Activated CD4-positive, alpha-beta T cell treated with anti-CD3 and anti-CD28 coated beads, Interleukin-2, amount 50 U/mL, for 48 hours (primary cell): ENCODE measurements at places on chromosomes 1 and 21.

DNA sequence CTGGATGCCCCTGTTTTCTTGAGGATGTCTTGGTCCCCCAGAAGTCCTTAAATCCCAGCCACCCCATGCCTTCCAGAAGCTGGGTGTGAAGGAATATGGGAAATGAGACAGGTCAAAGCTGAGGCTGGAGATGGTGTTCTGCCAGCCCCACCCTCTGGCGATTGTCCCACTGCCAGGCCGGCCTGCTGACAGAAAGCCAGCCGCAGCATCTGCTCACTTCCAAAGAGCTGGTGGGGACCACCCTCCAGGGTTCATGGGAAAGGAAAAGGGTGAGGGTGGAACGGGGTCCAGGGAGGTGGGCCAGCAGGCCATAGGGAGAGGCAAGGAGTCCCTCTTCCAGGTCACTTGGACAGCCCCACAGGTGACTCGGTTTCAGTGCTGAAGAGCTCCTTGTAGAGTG is 1.9 kb upstream of the LINGO4 start:
- DNase-seq, result no peak

GRCh38 chr1:90509225-90510048 is 207.7 kb downstream of the BARHL2 start:
- DNase-seq, result no peak

DNA sequence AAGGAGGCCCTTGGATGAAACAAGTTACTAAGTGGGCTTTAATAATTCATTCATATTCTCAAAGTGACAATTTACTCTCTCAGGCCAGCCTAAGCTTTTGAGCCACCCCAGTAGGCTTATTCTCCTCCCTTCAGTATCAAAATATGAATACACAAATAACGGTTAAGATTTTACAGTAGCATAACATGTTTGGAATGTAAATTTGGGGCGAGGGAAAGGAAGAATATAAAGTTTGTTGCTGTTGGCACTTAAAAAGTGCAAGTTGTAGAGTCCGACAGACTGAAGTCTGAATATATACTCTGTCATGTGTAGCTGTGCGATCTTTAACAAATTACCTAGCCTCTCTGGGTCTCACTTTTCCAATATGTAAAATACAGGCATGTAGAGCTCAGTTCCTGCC is 22.6 kb upstream of the MYSM1 start:
- no peak for DNase-seq

- no peak for DNase-seq
Observed at GRCh38 chr1:206719169-206719839, 34.6 kb downstream of the MAPKAPK2 start.

DNA sequence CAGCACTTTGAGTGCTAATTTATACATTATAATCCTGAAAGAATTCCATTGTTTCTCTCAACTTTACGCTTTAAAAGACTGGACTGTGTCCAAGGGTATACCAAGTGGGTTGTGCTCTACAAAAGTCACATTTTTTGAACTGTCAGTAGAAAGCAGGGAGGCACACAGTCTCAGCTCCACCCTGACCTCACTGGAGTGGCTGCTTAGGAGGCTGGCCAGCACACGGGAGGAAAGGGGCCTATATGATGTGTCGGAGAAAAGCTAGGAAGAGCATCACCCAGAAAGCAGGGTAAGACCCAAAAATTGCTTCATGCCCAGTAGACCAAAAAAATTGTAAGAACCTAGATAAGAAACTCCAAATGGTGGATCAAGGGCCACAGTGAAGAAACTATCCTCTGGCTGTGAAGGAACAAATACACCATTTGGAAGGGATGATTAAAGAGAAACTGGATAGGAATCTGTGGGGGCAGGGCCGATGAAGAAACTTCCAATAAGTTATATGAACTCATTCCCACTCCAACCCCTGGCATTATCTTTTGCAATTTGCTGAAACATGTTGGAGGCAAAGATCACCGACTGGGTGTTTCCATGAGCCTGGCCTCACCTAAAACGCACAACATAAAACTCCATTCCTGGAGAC is 1.9 kb downstream of the S100A10 start:
- DNase-seq, result no peak

- DNase-seq, result peak; percentile 6
Observed at GRCh38 chr1:150282558-150282958, 204 bp downstream of the CIART start.

DNA sequence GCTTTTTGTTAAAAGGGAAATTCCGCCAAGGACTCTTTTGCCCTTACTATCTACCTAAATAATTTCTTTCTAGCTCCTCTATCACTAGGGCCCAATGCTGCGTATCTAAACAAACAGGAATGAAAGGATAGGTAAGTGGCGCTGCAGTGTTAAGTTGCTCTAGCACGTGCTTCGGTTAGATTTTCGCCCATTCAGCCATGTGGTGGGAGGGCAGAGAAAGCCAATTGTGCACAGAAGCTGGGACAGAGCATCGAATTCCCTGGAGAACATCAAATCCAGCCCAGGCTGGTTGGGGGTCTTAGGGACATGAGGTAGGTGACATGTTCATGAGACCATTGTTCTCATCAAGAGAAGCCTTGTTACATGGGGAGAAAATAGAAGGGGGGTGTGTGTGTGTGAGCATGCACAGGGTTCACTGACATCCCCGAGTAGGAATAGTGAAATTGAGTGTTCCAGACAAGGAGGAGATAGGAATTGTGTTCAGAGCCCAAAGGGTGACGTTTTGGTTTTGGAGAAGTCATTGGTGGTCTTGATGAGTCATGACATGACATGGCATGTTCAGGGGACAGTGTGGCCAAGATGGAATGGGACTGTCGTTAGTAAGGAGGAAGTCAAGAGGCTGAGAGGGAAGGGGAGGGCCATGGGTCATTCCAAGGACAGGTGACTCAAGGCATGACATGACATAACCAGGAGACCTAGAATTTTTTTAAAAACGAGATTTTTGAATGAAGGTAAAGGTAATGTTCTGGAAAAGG is 107.1 kb downstream of the TLR5 start:
- no peak for DNase-seq

DNA sequence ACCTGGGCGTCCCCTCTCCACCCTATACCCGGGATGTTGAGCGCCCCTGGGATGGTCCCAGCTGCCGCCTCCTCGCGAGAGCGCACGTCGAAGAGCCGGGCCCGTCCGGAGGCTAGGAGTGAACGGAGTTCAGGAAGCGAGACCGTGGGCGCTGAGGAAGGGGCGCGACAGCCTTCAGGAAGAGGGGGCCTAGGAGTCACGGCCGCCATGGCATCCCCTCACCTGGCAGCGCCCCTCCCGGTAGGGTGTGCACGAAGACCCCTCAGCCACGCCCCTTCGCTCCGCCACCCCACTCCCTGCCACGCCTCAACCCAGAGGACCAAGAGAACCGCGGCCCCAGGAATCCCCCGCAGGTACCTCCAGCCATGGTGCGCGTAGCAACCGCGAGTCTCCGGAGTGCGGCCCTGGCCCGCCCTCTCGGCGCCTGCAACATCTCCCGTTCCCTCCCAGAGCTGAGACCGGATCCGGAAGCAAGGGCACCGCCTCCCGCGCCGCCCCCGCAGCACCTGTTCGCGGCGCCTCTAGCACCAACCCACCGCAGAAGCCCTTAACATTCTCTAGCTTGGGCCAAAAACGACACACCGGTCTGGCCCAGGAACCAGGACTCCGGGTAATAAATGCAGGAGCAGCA is at the start of gene TSTD1:
Gene TSTD1, minus strand, starts transcription at position 442 of the 631 bp plus-strand sequence. Its CDS starts 75 bp downstream, at position 367.
- DNase-seq, result peak; percentile 89

- DNase-seq, result no peak
Observed at GRCh38 chr1:184354719-184355118, 32.1 kb upstream of the C1orf21 start.

DNA sequence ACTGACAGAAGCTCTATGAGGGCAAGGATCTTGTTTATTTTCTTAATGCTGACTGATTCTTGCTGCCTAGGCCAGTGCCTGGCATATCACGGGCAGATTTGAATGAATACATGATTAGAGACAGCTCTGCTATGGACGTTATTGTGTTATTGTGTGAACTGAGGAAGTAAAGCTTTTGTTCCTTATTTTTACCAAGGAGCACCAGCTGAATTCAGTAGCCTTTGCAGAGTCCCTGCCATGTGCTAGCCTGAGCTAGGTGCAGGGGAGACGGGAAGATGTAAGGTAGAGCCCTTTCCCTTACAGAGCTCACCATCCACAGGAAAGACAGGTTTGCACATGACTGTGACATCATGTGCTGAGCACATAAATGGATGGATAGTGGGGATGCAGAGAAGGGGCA is 36.0 kb upstream of the SCMH1 start:
- DNase-seq, result no peak

GRCh38 chr1:218462587-218462986 is 117.5 kb downstream of the TGFB2 start:
- DNase-seq, result no peak

GRCh38 chr1:204984499-204984898 is 58.5 kb upstream of the CNTN2 start:
- no peak for DNase-seq

DNA sequence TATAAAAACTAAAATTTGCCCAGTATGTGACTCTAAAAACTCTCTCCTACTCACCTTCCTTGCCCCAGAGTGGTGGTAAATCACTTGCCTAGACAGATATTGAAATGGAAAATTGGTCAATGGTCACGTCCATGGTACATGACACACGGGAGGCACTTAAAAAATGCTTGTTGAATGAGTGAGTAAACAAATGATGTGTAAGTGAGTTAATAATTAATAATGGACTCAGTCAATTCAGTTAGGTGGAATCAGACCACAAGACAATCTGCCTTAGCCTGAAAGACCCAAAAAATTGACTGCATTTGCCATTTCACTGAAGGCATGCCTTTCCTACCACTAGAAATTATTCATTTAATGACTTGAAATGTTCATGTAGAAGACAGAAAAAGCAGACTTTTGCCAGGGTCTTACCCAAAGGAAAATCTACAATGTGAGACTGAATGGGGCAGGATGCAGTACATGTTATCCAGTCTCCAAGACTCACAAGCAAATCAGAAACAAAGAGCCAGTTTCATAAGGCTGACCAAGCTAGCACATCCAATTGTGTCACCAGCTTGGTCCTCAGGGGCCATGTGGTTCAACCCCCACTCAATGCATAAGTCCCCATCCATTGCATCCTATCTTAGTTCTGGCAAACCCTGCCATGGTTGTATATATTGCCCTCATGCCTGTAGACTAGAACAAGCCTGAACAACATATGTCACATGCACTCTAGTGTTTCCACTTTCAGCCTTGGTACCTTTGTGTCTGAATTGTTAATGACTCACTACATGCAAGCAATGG is 73.6 kb downstream of the TBX15 start:
- DNase-seq, result no peak

GRCh38 chr1:28194326-28195035 is 18.0 kb upstream of the PTAFR start:
- DNase-seq, result no peak

DNA sequence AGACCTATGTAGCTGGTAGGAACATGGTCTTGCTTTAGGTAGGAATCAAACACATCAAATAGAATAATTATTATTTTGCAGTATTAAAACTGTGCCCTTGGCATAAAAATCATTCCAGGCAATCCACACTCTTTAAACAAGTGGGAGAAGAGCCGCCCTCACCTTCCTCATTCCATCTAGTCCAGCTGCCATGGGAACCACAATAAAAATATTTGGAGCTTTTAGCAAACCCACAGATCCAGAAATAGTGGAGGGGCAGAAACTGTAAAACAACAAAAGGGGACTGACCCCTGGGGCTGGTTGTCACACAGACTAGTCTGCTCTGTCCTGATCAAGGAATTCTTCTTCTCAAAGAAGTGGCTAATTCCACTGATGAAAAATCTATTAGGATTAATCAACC is 61.6 kb downstream of the PTPRC start:
- DNase-seq, result no peak

GRCh38 chr1:44217809-44218410 is 4.6 kb downstream of the DMAP1 start:
- peak; percentile 84 for DNase-seq

GRCh38 chr1:154860156-154860870 is 9.8 kb downstream of the KCNN3 start:
- no peak for DNase-seq

DNA sequence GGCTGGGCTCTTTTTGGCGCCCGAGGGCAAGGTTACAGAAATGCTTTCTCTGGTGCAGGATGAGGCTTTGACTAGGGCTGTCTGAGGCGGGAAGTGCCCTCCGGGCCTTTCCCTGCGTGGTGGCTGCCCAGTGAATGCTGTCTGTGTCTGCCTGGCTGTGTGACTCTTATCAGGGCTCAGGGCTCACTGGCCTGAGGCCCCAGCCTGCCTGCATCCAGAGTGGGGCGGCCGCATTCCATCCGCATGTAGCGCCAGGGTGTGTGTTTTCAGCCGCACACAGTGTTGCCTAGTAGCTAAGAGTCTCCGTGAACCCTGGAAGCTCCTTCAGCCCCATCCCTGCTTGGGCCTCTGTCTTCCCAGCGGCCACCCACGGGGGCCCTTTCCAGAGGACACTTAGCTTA is 59.1 kb downstream of the FAAP20 start:
- no peak for DNase-seq

- no peak for DNase-seq
Observed at GRCh38 chr1:145891143-145891542, 5.5 kb upstream of the ANKRD35 start.

DNA sequence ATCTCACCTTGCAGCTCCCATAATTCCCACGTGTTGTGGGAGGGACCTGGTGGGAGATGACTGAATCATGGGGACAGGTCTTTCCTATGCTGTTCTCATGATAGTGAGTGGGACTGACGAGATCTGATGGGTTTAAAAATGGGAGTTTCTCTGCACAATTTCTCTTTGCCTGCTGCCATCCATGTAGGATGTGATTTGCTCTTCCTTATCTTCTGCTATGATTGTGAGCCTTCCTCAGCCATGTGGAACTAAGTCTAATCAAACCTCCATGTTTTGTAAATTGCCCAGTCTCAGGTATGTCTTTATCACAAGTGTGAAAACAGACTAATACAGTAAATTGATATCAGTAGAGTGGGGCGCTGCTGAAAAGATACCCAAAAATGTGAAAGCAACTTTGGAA is 195.7 kb downstream of the SLC44A5 start:
- no peak for DNase-seq

GRCh38 chr1:17248781-17249180 is at the start of gene PADI3:
Gene PADI3, plus strand, starts transcription at chr1:17249098. Its CDS starts 40 bp downstream, at chr1:17249138.
- no peak for DNase-seq

DNA sequence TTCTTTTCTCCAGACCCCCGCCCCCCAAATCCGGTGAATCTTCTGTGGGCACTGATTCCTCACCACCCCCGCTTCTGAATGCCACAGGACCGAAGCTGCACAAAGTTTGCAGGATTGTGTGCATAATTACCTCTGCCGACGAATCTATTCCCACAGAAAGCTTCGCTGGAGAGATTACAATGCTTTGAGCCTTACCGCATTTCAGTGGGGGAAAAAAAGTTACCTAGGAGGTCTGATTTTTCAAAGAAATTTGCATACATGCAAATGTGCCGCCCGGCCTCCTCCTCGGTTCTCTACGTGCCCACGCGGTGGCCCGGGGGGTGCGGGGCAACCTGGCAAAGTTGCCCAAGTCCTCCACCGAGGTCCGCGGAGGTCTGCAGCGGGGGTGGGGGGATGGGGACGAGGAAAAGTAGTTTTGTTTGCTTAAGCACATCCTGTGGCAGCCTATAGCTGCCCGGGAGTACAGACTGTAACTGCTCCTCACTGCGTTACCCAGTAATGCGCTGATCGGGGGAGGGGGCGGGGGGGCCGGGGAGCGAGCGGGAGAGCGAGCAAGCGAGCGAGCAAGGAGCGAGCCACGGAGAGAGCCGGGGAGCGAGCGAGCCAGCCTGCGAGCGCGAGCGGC is 563 bp upstream of the NFIA start:
- DNase-seq, result peak; percentile 66
